IMR-90 (cell line): ENCODE measurements at places on chromosomes 3 and 15. TPM values are rescaled to one million over a fixed set of nuclear protein-coding genes. Genes with fewer than 3 reads are reported as not detected.

DNA sequence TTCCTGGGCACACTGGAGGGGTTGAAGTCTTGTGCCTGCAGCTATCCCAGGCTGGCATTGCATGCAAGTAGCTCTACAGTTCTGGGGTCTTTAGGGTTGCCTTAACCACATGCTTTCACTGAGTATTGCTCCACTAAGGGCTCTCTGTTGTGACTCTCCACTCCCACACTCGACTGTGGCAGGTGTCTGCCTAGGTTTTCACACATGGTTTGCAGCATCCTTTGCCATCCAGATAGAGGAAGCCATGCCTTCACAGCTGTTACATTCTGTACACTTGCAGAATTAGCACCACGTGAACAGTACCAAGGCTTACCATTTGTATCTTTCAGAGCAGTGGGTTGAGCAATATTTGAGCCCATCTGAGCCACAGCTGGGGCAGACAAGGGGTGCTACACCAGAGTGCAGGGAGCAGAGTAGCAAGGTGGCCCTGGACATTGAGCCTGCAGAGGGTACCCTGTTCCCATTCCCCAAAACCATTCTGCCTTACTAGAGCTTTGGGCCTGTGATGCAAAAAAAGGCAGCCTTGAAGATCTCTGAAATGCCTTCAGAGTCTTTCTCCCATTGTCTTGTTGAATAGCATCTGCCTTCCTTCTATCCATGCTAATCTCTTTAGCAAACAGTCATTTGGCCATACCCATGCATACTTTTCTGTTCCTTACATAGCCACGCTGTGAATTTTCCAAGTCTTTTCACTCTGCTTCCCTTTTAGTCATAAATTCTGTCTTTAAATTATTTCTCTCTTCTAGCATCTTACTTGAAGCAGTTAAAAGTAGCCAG is 95.2 kb upstream of the PLCL2 start:
- no peak for DNase-seq

- no peak for DNase-seq
Observed at GRCh38 chr15:75583701-75584100, 4.6 kb upstream of the PTPN9 start.

DNA sequence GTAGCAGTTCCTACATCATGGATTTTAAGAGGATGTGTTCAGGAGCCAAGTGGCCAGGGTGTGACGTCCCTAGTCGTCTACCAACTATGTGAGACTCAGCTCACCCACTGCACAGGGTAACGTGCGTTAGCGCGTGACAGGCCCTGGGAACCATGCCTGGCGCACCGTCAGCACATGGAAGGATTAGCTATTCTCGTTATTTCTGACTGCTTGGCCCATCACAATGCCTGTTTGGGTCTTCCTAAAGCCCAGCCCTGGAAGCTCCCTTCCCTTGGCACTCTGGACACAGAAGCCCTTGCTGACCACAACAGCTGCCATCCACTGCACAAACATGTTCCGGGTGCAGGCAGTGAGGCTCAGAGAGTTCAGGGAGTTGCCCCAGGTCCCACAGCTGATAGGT is 91.0 kb upstream of the RPL32 start:
- no peak for DNase-seq

DNA sequence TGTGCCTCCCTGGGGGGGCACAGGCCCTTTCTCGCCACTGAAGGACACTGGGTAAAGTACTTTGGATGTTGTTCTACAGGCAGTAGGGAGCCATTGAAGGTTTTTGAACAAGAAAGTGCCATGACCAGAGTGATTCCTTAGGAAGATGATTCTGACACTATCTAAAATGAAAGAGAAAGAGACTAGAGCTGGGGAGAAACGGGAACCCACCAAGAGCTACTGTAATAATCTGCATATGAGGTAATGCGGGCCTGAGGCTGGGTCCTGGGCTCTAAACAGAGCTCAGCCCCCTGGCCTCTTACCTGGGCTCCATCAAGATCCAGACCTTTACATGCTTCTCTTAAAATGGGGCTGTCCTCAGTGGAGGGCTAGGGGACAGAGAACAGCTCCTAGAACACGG is 24.9 kb downstream of the GRK7 start:
- DNase-seq: no peak

DNA sequence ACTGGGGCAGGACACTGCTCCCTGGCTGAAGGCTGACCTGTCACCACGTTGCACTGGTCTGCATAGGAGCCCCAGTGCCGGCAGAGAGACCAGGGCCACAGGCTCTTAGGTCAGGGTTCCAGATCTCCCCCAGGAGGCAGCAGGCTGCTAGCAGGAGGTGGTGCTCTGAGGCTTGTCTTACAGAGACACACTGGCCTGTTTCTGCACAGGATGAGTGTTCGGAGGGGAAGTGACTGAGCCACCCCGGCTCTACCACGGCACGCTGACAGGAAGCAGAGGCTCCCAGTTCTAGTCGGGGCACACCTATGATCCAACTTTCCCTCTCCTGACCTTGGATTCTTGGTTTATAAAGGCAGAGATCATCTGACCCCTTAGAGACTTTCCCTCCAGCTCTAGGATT is 8.6 kb downstream of the FBXL22 start:
- DNase-seq: no peak

GRCh38 chr3:195213639-195214315 is 57.2 kb downstream of the XXYLT1 start:
- DNase-seq: no peak

- DNase-seq: no peak
Observed at GRCh38 chr3:38313695-38314094, 31.6 kb downstream of the SLC22A14 start.

DNA sequence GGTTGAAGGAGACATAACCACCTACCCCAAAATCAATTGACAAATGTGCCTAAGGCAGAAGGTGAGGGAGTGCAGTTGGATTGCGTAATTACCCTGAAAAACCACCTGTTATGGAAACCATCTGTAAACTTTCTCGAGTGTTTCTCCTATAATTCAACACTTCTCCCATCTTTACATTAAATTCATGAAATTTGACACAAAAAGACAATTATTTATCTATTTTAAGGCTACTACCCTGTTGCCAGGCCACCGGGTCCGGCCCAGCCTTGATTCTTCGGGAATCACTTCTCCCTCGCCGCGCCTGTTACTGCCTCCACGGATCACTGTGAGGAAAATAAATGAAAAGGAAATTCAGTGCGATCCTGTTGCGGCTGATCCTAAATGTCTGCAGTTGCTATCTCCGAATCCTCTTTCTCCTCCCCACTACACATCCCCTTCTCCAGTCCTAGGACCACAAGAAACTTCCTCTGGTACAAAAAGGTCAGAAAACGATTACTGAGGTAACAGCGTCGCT is 646 bp downstream of the IQCB1 start:
- peak; percentile 8 for DNase-seq

DNA sequence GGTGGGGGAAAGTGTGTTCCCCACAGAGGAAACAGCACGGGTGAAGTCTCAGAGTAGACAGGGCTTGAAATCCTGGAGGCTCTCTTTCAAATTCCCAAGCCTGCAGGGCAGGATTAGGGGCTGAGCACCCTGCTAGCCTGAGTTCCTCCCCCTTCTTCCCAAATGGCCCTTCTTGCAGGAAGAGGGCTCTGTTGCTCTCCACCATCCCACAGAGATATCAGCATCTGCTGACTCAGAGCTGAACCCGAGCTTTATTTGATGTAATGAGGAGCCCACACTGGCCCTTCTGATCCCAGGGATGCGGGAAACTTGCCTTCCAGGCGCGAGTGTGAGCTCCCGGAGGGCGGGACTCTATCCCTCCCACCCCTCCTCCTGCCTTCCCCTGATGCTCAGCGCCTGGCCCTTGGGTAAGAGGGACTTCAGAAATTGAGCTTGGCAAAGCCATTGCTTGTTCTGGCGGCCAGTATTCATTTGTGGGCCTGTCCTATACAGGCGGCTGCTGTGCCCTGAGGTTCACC is 1.4 kb upstream of the STRA6 start:
- DNase-seq: peak; percentile 80

DNA sequence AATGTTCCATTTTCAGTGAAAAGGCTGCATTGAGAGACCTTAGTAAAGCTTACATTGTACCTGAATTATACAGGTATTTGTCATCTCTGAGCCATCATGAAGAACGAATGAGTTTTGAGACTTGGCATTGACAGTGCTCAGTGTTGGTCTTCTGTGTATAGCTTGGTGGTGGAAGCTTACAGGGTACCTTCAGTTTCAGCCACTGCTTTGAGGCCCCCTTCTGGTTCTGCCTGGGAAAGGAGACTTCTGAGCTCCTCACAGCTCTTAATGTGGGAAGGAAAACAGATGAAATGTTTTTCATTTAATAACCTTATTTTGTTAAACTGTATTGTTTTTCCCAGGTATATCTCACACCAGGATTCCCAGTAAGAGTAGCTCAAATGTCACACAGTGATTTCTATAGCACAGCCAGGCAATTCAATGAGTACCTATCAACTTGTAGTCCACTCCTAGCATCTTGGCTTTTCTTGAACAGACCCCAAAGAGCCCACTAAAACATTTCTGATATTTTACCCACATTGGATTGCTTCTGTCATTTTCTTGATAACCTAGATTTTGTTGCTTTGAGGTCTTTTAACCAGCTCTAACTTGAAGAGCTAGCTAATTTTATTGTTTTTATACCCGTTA is 5.6 kb downstream of the SERPINI1 start:
- DNase-seq: peak; percentile 42

- DNase-seq: no peak
Observed at GRCh38 chr15:95880031-95880570, 450.4 kb upstream of the NR2F2 start.

DNA sequence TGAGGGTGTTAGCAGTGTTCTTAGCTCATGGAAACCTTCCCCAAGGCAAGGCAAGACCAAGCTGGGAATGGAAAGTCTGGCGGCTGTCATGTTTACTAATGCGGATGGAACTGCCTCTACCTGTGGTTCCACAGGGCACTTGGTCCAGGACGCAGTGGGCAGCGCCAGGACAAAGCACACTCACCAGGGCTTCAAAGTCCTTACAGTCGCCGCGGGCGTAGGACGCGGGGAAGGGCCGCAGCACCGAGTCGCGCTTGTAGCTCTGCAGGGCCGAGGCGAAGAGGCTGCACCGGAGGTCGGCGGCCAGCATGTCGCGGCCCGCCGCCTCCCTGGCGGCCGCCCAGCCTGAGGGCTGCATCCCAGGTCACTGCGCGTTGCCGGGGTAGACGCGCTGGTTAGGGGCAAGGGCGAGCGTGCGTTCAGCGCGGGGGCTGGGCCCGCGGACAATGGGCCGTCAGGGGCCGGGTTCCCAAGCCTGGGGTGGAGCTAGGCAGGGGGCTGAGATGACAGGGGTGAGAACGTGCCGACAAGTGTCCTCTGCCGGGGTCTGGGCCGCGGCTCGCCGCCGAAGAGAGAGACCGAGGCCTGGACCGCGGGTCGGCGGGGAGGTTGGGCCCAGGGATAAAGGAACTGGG is 497 bp downstream of the PARP16 start:
- DNase-seq: no peak

GRCh38 chr15:44327578-44327977 is 39.1 kb downstream of the GOLM2 start:
- no peak for DNase-seq

- peak; percentile 75 for DNase-seq
Observed at GRCh38 chr3:171384101-171384891, 75.9 kb downstream of the TNIK start.

DNA sequence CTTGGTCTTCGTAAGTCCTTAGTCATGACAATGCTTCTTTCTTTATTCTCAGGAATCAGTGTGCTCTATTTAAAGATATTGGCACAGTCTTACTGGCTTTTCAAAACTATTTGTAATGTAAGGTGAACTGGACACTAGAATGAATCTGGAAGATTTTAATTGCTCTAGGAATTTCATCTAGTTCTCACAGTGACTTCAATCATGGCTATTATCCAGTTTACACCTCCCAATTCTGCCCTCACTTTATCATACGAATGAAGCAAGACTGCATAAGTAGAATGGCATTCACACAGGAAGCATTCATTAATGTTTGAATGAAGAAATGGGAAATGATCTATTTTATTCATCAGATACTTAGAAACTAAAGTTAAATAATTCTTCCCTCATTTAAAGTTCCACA is 26.7 kb upstream of the DRD3 start:
- no peak for DNase-seq

DNA sequence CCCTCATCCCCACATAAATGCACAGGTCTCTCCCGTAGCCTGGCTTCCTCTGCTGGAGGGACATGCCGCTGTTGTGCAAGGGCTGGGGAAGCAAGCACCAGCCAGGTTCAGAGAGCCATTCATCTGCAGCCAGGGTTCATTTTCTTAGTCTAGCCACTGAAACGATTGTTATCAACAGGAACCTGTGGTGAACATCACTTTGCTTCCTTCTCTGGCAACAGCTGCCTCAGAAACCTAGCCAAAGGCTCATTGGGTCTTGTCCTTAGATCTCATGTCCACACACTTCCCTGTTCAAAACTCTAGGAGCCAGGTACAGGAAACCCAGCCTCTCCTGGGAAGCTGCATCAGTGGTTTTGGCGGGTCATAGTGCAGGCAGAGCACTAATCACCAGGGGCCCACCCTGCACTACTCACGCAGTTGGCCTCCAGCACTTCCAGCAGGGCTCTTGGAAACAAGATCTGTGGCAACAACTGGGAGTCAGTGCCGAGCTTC is 47.0 kb downstream of the OXNAD1 start:
- no peak for DNase-seq

DNA sequence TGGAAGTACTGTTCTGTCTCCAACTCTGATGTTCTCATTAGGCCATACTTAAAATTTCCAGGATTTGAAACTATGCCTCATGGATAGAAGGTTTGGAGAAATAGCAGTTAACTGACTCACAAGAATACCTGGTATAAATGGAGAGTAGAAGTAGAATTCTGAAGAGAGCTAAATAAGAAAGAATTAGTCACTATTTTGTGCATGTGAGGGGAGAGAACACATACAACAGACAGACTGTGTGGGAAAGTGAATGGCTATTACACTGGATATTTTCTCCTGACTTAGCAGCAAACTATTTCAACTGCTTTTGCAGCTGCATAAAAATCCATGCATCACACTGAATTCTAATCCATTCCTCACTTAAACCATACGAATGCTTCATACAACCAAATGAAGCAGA is 71.3 kb downstream of the C3orf70 start:
- peak; percentile 45 for DNase-seq

CLRN1 gene
- total RNA-seq: not detected in 2 replicates

FBXO40 gene
- total RNA-seq: not detected in 2 replicates

CSNK1G1 gene
- total RNA-seq: 26.7 and 29.4 TPM in 2 replicates

TNK2 gene
- total RNA-seq: 2.2 TPM in 2 replicates

RPP25 gene
- total RNA-seq: under 0.01 and 0.18 TPM in 2 replicates

TP53BP1 gene
- 64.5 and 73.9 TPM in 2 replicates for total RNA-seq

MST1 gene
- total RNA-seq: 1.1 and 1.3 TPM in 2 replicates

SH3GL3 gene
- total RNA-seq: not detected in 2 replicates

FAM43A gene
- 3.0 and 3.1 TPM in 2 replicates for total RNA-seq

SYNM gene
- total RNA-seq: 3.4 and 5.0 TPM in 2 replicates

MINAR1 gene
- total RNA-seq: 1.4 and 1.6 TPM in 2 replicates

IP6K1 gene
- total RNA-seq: 28.6 and 28.7 TPM in 2 replicates
